ENCODE measurements at places on chromosomes 6 and 20. TPM values are rescaled to one million over a fixed set of nuclear protein-coding genes. Genes with fewer than 3 reads are reported as not detected.
A peak's percentile ranks its signal among the peaks of the same experiment; 100 is the strongest.

The TMEM30A gene
- 50.1 TPM for total RNA-seq

The TMEM200A gene
- total RNA-seq, result 0.78 TPM

The PTK6 gene
- total RNA-seq, result 0.34 TPM

The CDSN gene
- not detected for total RNA-seq

The NMBR gene
- total RNA-seq, result not detected

The HRH3 gene
- total RNA-seq, result not detected

DNA sequence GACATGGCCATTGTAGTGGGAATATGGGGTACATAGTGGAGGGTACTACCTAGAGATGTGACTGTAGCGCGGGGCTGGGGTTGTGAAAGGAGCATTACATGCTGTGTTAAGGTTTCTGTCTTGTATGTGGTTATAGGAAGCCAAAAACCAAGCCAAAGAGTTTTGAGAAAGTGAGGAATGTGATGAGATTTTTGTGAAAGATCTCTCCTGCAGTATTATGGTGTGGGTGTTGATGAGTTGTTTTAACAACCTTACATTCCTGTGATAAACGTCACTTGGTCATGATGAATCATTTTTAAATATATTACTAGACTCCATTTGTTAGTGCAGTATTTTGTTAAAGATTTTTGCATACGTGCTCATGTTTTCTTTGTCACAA is 48.9 kb downstream of the ZFAND3 start:
- DNase-seq, result peak; percentile 32

- DNase-seq, result no peak
Measured at GRCh38 chr6:7726416-7727085, 652 bp downstream of the BMP6 start.

DNA sequence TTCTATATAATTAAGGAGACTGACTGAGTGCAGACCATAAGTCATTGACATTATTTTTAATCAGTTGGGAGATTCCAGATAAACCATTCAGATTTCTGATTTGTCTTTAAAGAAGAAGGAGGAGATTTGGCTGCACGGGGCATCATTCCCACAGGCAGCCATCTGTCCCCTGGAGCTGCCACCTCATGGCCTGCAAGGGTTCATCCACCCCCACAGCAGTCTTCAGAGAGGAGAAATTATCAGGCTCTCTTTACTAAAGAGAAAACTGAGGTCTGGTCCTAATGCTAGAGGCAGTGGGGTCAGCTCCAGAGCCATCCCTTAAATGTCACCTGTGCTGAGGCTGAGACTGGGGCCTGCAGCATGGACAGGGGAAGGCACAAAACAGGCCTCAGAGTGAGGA is 501.3 kb upstream of the SULF2 start:
- DNase-seq, result no peak

GRCh38 chr6:15001326-15001910 is 244.5 kb upstream of the JARID2 start:
- no peak for DNase-seq

GRCh38 chr6:87728706-87729105 is 26.7 kb upstream of the AKIRIN2 start:
- DNase-seq, result no peak

GRCh38 chr20:1862663-1863053 is 32.5 kb upstream of the SIRPA start:
- no peak for DNase-seq

GRCh38 chr20:5770987-5771318 is 20.8 kb downstream of the SHLD1 start:
- no peak for DNase-seq

DNA sequence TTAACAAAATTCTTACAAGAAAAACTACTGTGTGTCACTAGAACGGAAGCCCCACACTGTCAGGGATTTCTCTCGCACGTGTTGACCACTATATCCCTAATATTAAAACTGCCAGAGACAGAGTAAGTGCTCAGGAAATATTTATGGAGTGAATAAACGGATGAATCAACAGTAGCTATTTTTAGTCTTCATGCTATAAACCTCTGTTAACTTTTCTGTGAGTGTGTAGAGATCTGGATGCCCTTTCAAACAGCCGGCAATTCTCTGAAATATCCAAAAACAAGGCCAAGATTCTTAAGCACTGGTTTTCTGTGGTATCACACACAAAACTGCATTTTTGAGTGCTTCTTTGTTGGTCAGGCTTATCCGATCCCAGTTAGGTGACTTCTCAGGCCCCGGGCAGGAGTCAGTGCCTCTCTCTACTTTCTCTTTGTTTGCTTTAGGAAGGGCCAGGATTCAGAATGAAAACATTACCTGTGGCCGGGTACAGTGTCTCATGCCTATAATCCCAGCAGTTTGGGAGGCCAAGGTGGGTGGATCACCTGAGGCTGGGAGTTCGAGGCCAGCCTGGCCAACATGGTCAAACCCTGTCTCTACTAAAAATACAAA is 15.7 kb downstream of the ATP9A start:
- no peak for DNase-seq

GRCh38 chr20:50107796-50108331 is 5.1 kb downstream of the UBE2V1 start:
- DNase-seq, result no peak

- no peak for DNase-seq
Measured at GRCh38 chr6:26059941-26060340, 27.3 kb upstream of the HFE start.
